H9 (cell line): ENCODE measurements at places on chromosomes 6 and 20.
A peak's percentile ranks its signal among the peaks of the same experiment; 100 is the strongest.

GRCh38 chr6:53854843-53855567, 60.2 kb downstream of the LRRC1 start:
- no peak for DNase-seq

- no peak for DNase-seq
Observed at GRCh38 chr20:53930651-53931504, 139.5 kb downstream of the BCAS1 start.

DNA sequence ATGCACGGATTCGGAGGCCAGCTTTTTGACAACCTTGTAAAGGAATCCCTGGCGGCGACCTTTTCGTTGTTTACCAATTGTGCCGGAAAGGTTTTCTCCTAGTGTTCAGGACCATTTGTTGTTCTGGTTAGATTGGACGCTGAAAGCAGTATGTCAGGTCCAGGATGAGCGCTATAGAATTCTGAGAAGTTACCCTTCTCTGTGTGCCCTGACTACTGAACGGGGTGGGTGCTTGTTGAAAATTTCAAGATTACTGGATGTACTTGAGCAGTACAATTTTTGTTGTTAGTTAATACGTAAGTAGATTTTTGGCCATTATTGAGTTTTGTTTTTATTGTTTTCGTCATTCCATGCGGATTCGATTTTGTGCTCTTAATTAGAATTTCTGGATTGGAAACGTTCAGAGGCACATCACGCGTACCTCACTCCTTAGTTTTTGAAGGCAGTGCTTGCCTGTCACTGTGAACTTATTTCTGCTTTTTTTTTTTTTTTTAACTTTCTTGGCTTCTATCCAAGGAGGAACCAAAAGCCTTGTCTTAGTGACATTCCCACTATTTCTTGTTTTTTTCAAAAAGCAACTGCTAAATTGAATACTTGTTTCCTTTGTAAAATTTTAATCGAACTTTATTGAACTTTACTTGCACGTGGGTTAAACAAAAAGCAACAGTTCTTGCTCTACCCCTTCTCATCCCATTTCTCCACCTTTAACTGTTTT, 898 bp downstream of the XRN2 start:
- DNase-seq, result no peak

DNA sequence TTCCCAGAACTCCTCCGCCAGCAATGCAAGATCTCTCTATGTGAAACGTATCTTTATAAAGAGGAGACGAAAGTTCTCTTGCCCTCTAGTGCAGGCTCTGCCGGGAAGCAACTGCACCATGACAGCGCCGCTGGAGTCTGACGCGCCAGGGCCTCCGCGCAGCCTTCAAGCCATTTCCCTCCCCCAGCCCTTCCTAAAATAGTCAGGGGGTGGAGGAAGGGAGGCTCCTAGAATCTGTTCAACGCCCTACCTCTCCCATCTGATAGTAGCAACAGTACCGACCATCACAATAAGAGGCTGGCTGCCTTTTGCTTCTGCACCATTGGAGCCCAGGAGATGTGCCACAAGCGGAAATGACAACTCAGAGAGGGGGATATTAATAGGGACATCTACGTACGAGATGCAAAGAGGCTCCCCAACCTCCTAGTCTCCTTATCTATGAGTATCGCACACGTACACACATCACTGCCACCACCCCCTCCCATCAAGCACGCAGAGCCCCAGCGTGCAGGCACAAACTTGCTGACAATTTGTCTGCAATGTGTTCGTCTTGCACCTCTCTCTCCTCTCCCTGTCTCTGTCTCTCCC, 1.0 kb downstream of the SYNE1 start:
- peak; percentile 48 for DNase-seq

- no peak for DNase-seq
Observed at GRCh38 chr6:56040223-56040622, 164.8 kb upstream of the BMP5 start.

- DNase-seq, result no peak
Observed at GRCh38 chr6:20705741-20706140, 171.5 kb downstream of the CDKAL1 start.

DNA sequence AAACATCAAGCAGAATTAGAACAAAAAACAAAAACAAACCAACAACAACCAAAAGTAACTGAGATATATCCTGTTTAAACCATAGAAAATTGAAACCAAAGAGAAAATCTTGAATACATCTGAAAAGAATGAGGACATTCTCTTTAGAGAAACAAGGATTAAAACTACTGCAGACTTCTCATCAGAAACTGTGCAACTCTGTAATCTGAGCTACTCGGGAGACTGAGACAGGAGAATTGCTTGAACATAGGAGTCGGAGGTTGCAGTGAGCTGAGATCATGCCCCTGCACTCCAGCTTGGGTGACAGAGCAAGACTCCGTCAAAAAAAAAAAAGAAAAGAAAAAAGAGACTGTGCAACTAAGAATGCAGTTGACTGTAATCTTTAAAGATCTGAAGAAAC, 153.4 kb downstream of the SYNDIG1 start:
- no peak for DNase-seq

- DNase-seq, result no peak
Observed at GRCh38 chr6:108946695-108947094, 98.5 kb downstream of the ARMC2 start.

GRCh38 chr6:119325559-119326265, 23.8 kb downstream of the MAN1A1 start:
- no peak for DNase-seq

DNA sequence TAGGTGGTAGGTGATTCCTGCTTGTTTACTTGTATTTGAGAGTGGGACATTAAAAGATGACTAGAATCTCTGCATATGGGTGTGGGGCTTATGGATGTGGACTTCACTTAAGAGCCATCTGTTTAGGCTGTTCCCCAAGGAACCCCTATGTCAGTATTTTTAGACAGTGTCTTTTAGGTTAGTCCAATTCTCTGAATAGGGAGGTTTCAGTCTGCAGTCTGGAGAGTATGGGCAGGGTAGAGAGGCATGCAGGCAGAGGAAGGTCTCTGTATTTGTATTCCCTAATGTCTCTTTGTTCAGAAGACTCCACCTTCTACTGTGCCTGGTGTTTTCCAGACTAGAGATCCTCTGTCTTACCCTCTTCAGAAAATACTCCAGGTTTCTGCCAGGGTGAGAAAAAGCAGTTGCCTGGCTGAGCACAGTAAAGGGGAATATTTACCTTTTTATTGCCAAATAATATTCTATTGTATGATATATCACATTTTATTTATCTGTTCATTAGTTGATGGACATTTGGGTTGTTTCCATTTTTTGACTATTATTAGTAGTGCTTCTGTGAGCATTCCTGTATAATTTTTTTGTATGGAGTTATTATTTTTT, 19.1 kb downstream of the SLX4IP start:
- DNase-seq, result no peak

- DNase-seq, result no peak
Observed at GRCh38 chr6:149109397-149110070, 208.0 kb upstream of the TAB2 start.

GRCh38 chr20:2708073-2708415, 15.5 kb downstream of the EBF4 start:
- DNase-seq, result peak; percentile 27

- DNase-seq, result no peak
Observed at GRCh38 chr20:32792731-32793458, 26.9 kb upstream of the MAPRE1 start.

GRCh38 chr6:35044761-35045421, 96.2 kb downstream of the TCP11 start:
- no peak for DNase-seq

DNA sequence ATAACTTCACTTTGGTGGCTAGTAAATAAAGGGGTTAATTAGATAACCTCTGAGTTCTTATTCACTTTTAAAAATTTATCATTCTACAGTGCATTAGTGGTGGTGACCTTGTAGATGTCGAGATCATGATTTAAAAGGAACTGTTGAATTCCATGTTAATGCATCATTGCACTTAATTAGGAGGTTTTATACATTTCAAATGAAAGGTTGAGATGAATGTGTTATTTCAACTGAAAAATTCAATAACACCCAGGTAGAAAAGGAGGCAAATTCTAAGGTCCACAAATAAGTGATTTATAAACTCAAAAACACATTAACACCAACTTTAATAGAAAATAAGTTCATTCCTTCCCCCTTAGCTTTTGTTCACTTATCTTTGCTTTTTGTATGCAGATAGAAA, 58.3 kb upstream of the TMEM170B start:
- DNase-seq, result no peak

DNA sequence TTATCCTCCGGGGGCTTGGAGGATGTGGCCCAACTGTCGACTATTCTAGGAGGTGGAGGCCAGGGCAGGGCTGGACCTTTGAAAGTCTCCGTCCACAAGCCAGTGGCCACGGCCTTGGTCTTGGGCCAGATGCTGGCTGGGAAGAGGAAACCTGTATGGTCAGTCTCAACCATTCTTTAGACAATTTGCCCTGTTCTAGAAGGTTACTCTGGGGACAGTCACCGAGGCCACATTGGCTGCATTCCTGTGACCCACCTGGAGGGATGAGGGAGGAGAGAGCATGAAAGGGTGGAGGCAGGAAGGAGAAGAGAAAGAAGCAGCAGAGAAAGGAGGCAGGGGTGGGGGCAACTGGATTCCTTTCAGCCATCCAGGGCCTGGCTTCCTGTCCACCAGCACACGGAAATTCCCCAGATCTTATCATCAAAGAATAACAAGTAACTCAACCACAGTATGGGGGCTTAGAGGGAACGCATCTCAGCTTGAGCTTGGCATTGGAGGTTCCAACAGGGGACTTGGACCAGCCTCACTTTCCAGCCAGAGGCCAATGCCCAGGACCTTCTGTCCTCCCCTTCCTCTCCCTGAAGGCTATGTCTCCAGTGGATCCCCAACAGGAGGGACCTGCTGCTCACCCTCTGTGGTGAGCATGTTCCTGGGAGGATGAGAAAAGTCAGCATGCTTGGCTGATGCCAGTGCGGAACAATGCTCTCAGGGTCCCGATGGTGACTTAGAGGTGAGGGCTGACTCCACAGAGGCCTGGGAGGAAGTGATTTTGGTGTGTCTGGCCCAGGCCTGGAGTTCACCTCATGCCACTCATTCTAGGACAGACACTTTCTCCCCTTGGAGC, 30.4 kb downstream of the TGM2 start:
- DNase-seq, result no peak

DNA sequence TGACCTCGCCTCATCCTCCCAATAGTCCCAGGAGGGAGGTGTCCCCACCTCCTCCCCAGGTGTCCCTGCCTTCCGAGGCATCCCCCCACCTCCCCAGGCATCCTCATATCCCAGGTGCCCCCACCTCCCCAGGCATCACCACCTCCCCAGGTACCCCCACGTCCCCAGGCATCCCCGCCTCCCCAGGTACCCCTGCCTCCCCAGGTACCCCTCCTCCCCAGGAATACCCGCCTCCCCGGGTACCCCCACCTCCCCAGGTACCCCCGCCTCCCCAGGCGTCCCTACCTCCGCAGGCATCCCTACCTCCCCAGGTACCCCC, 198.9 kb downstream of the SYNDIG1 start:
- no peak for DNase-seq

DNA sequence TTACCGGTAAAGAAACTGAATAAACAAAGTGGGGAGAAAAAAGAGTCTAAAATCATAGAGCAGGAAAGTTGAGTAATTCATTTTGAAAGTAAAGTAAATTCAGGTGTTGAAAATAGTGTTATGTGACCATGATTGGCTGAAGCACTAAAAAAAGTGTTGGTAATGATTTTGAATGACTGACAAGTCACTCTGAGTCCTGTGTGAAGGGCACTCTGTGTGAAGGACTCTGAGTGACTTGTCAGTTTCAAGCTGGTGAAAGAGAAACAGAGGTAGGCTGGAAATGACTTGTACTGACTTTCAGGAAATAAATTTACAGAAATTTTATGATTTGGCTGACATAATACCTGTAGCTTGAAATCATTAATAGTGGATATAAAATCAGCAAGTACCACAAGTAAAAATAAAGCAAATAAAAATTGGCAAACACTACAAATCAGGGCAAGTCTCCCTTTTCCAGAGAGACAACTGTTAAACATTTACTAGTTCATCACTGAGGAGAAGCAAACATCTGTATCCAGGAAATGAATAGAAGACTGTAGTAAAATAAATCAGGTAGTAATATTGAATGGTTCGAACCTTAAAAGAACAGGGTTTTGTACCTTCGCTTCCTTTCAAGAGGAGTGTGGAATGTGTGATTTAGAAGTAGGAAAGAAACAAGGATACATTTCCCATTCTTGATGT, 630.6 kb downstream of the GRIK2 start:
- DNase-seq, result no peak

DNA sequence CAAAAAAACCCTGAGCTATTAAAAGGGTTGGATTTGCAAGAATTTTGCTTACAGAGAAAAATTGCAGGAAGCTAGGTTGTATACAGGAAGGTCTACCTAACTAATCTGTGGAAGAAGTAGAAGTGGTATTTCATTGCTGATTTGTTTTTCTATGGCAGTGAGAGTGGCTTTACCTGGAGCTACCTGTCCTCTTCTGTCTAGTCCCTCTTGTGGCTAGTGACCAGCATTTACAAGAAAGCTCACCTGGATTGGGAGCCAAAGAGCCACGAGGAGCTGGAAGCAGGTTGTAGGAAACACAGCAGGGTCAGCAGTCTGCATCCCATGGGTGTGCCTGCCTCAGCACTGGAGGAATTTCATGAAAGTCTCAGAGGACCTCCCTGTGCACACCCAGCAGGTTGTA, 120.3 kb upstream of the RALGAPA2 start:
- no peak for DNase-seq

DNA sequence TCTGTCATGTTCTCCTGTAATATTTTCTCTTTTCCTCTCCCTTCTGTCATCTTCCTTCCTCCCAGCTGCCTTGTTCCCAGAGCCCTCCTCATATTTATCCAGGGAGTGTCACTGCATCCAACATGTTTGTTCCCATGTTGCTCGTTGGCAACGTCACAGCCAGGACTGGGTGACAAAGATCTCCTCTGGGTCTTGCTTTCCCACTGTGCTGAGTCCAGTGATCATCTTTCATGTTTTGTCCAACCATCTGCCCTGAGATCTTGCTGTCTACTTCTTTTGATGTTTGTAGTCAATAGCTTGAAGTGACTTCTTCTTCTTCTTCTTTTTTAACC, 26.6 kb downstream of the FARS2 start:
- no peak for DNase-seq

GRCh38 chr20:36833275-36834020, 42.5 kb upstream of the TLDC2 start:
- no peak for DNase-seq

GRCh38 chr6:102623201-102623600, 1229.7 kb downstream of the GRIK2 start:
- no peak for DNase-seq

DNA sequence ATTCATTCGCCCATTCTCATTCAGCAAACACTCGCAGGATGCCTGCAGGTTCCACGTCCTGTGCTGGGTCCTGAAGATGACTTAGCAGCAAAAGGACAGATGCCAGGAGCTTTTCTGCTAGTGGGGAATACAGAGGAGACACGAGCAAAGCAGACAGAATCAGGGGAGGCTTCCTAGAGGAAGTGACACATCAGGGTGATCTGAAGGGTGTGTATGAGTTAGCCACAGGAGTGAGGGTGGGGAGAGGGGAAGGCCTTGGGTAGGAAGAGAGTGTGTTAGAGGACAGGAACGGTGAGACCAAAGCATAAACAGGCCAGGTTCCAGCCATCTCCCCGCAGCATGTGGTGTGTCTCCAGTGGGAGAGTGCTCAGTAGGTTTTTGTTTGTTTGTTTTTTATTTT, 73.4 kb upstream of the GTSF1L start:
- no peak for DNase-seq

GRCh38 chr6:51093871-51094270, 275.2 kb downstream of the TFAP2B start:
- DNase-seq, result no peak
